ENCODE measurements at places on chromosomes 3 and 15. TPM values are rescaled to one million over a fixed set of nuclear protein-coding genes. Genes with fewer than 3 reads are reported as not detected.
A peak's percentile ranks its signal among the peaks of the same experiment; 100 is the strongest.

DNA sequence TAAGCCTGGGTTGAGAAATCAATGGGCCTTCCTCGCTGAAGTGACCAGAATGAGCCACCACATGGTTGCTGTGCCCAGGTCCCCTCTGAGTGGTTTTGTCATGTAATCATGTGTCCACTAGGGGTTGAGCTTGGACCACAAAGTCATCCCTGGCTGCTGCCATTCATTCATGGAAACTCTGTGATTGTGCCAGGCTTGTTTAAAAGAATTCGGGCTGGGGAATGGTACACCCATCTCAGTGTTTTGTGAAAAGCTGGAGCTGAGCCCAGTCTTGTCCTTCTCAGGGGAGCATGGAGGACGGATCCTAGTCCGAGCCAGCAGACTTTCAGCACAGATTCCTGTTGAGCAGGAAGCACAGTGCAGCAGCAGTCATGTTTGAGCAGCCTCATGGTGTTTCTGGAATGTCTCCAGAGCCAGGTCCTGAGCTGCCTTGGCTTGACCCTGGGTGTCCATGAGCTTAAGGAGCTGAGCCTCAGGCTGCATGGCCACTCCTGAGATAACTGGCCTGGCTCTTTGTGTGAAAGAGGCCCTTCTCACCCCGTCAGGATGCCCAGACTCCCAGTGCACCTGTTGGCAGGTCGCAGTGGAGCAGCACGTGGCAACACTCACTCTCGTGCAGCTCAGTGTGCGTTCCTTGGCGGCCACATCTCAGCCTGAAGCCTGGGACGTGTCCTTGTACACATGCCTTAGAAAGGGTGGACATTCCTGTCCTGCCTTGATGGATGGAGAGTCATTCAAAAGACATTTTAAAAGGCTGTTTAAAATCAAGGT, 260.3 kb upstream of the TPM1 start:
- peak; percentile 30 for DNase-seq

GRCh38 chr3:48466386-48467109, 20.0 kb downstream of the ATRIP start:
- DNase-seq = no peak

- DNase-seq = no peak
Observed at GRCh38 chr15:85331655-85332285, 48.6 kb upstream of the AKAP13 start.

CHRM5 gene
- not detected for total RNA-seq

DNAH12 gene
- 0.09 TPM for total RNA-seq
